Activated CD8-positive, alpha-beta memory T cell treated with anti-CD3 and anti-CD28 coated beads for 48 hours (primary cell): ENCODE measurements at places on chromosomes 11 and 22.

DNA sequence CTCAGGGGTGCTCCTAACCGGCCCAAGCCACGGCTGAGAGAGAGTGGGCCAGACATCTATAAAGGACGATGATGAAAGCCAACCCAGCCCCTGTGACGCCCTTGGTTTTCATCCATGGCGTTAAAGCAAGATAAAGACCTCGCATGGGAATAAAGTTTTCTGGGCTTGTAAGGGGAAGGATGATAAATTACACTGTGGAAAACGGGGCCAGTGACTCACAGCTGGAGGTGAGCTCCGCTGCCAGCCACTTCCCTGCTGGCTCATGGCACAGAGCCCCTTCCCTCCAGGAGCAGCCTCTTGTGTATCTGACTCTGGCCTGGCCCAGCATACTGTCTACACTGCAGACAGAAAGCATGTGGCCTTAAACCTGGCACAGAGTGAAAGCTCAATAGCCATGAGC lies 503.2 kb upstream of the B3GAT1 start:
- no peak for DNase-seq

DNA sequence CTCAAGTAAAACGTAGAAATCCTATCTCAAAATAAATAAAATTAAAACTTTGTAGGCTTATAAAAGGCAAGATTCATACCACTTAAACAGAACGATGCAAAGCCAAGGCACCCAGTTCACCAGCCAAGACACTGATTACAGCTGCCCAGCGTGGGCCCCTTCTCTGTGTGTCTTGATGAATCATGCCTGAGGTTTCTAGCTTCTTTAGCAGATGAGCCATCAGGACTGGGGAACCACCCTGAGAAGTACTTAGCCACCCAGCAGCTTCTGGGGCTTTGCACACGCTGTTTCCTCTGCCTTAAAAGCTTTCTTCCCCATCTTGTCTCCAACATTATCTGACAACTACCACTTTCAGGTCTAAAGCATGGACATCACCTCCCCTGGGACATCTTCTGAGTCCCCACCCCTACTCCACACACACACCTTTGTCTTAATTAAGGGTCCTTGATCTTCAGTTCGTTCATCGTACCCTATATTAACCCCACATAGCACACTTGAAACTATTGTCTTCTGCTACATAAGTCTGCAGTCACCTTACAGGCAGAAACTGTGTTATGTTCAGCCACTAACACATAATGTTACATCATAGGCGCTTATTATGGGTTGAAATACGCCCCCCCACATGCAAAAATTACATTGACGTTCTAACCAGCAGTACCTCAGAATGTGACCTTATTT lies 8.7 kb upstream of the LAYN start:
- no peak for DNase-seq

GRCh38 chr11:23767576-23767975 lies 729.3 kb upstream of the LUZP2 start:
- no peak for DNase-seq

DNA sequence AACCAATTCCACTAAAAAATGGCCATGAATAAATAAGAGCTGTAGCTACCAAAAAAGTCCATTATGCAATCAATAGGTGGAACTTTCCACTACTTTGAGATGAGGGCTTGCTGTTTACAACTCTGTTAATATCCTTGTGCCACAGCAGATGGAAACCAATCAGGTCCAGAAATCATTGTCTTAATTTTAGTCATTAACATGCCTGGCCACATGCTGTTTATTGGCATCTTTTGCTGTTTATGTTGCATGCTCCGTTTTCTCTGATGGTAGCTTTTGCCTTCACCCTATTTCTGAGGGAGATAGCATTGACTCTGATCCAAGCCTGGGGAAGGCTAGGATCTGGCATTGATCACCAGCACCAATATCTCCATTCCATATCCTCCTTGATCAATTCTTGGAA lies 192.9 kb upstream of the SEZ6L start:
- no peak for DNase-seq
